NCI-H2029 (cell line): ENCODE measurements at places on chromosomes 6 and 20.

GRCh38 chr6:71238351-71238750 lies 50.3 kb upstream of the OGFRL1 start:
- no peak for DNase-seq

DNA sequence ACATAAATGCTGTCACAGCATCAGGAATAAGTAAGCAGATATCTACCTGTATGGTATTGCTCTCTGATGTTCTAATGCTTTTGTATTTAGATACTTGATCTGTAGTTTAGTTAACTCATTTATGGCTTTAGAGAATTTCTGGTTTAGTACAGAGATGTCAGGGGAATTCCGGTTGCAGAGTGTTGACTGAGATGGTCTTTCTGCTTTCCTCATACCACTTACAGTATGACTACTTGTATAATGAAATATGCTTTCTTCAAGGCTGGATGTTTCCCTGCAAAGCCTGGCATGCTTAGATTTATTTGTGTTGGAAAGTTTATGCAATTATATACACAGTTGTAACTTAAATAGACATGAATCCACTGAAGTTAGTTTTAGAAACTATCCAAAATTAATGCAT lies 278.4 kb downstream of the CDH26 start:
- DNase-seq = no peak

DNA sequence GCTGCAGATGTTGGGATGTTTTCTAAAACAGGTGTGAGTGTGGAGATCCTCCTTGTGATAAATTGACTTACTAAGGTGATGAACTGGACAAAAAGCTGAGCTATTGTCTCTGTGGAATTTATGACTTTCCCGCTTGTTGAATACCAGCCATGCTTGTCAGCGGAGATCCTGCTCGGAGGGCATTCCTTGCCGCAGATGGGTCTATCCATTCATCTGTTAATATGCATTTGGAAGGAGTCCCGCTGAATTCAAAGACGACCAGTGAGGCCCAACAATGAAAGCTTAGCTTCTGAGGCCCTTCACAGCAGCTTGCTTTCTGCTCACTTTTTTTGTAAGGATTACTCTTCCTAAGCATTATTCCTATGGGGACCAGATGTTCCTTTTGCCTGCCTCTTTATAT lies 124.9 kb downstream of the TIAM2 start:
- no peak for DNase-seq

DNA sequence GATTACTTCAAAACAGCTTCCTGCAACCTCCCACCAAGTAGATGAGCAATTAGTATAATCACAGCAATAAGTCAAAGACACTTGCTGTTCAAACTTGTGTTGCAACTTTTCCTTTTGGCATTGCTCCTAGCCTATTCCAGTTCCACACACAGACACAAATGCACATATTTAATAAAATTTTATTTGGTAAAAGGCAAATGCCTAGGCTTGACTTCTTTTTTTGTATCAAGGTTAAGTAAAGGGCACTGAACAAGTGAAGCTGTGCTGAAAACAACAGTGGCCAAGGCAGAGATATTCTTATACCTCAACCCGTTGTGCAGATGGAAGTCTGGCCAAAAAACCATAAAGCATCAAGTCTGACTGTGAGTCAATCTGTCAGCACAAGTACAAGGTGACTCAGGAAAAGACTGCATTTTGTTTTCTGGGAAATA lies 708.4 kb upstream of the CITED2 start:
- DNase-seq = no peak

DNA sequence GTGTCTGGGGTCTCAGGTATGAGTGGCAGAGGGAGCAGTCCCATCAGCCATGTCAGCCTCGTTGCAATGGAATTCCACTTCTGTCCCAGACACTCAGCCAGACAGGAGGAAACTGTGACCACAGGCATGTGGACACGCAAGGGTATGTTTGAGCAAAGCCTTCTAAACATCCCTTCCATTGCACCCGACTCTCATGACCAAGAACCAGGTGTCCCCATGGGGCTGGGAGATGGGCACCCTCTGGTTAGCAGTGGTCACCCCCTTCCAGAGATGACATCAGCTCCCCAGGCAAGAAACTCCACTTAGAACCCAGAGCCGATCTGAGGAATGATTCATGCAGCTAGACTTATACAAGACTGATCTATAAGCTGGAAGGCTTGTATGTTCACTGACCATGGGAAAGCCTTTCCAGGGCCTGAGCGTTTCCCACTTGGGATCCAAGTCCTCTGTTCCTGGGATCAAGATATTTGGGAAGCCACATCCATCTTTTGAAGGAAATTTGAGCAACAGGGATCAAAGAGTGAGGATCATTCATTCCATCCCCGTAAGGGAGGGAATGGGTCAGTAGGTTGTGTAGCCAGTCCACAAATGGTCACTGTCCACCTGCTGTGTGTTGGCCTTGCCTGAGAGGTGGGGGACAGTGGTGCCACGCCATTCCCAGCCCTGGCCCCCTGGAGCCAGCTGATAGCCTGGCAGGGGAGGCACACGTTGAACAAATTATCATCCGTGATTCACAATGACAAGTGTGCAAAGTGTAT lies 3.9 kb upstream of the MRGBP start:
- DNase-seq = no peak

DNA sequence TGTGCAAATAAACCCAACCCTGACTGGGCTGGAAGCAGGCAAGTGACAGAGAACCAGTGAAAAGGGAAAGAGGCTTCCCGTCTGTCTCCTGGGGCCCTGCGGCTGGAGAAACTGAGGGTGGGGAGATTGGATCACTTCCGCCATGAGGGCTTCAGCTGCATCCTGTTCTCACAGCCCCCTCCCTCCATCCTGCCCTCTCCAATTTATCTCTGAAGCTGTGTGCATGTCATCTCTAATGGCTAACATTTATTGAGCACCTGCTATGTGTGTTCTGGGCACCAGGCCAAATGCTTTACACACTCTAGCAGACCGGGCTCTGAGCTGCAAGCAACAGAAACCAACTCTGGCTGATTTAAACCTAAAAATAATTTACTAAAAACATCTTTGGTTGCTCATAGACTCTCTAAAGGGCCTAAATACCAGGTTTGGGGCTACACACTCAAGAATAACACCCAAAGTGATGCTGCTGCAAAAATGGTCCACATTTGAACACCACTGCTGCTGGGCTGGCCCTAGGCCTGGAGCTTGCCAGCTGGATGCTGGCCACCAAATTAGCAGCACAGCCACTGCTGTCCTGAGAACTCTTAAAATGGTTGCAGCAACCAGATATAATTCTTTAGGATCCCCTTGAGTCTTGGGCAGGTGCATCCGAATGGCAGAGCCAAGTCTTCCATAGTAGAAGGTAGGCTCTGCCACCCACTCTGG lies 123.6 kb upstream of the LRFN2 start:
- DNase-seq = peak; percentile 54

DNA sequence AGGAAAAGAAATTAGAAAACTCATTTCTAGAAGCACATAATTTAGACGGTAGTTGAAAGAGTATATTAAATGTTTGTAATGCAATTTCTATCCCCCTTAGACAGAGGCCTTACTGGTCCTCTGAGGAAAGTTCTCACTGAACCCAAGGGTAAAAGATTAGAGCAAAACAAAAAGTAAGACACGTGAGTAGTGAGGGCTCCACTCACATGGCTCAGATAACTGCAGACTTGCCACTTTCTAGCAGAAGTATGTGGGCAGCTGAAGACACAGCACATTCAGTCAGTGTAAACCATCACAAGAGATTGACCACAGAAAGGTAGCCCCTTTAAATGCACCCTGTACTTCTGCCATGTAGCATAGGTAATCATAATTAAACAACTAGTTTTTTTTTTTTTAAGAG lies 193.8 kb downstream of the BTBD9 start:
- DNase-seq = no peak

GRCh38 chr20:54023406-54023805 lies 47.0 kb downstream of the BCAS1 start:
- no peak for DNase-seq

- DNase-seq = no peak
Observed at GRCh38 chr20:6067763-6068318, 14.0 kb upstream of the LRRN4 start.

DNA sequence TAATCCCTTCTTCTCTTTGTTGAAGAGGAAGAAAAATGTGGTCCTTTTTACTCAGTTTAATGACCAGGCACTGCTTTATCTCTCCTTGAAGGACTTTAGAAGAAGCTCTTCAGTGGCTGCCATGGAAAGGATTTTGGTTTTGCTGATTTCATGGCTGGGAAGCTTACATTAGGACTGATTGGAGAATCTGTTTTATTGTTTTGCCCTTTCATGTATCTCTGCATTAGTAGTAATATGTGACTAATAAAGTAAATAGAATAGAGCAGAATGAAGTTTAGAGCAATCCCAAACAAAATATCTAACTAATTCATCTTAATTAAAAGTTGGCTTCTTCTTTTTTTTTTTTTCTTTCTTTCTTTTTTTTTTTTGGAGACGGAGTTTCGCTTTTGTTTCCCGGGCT lies 502.9 kb downstream of the HAO1 start:
- no peak for DNase-seq
